ENCODE measurements at places on chromosomes 13 and 19.

- DNase-seq, result no peak
Observed at GRCh38 chr13:25649001-25649633, 277.3 kb downstream of the ATP8A2 start.

DNA sequence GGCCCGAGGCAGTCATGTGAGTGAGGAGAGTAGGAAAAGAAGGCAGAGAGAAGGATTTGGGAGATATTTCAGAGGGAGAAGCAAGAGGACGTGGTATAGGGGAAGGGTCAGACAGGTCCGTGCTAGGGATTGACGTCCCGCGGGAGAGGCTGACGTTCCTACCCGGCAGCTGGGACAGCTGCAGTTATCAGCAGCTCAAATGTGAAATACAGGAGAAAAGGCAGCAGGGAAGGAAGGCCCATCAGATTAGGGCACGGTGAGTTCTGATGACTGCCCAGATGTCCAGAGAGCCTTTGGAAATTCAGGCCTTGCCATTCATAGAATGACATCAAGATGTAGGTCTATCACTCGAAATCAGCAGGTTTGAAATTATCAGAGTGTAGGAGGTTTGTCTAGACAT, 88.4 kb downstream of the IRS2 start:
- no peak for DNase-seq

- DNase-seq, result no peak
Observed at GRCh38 chr19:48698046-48698445, 2.3 kb downstream of the FUT2 start.

DNA sequence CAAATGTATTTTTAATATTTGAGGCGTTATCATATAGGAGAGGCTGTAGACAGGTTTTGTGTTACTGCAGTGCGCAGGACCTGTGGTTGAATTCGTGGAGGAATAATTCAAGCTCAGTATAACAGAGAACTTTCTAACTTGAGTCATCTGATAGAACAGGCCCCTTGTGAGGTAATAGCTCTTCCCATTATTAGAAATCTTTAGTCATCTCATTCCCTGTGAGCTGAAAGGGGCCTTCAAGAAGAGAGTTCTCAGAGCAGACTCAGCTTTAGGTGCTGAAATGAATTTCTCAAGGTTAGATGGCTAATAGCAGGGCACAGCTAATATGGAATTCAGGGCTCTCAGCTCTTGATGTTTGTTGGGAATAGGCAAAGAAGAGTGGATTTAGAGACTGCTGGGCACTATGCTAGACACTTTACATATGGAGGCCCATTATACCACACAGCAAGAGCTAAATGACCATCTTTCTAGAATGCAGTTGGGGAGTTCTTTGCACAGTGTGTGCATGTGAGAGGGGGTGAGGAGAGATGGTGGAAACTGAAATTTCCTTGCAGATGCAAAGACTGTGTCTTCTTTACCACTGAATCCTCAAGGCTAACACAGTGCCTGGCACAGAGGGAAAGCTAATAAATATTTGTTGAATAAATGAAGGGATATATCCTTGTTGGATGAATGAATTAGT, 89.5 kb downstream of the DGKH start:
- no peak for DNase-seq

GRCh38 chr19:1925544-1925943, 15.4 kb upstream of the CSNK1G2 start:
- DNase-seq, result no peak

DNA sequence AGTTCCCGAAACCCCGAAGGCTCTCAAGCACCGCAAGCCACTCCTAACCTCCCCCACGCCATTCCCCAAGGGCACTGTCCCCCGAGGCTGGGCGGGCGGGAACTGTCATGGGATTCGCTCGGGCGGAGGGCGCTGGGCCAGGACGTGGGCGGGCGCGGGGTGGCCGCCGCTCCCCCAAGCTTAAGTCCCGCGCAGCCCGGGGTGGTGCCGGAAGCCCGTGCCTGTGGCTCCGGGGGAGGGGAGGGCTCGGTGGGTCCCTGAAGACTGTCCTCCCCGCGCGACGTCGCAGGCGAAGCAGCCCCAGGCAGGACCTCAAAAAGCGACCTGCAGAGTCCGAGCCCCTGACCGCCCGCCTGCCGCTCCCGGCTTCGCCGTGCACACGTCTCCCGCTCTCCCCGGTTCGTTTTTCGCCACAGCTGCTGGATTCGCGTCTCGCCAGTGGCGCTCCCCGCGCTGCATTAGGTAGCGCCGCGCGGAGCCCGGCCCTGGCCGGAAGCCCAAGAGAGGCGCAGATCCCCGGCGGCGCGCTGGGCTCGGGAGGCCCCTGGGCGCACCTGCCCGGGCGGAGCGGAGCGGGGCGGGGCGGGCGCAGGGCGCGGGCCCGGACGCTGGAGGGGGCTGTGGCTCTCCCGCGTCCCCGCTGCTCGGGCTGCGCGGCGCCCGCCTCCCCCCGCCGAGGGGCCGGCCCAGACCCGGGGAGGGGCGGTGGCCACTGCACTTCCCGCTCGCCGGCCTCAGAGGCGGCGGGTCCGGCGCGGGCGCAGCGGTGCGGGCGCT, at the start of gene FARP1:
TSS of gene FARP1 (plus strand) at position 715 of the 777 bp plus-strand sequence. CDS start 70,149 bp downstream, outside the sequence.
- DNase-seq, result no peak

GRCh38 chr13:71663431-71663830, 203.6 kb downstream of the DACH1 start:
- DNase-seq, result no peak

GRCh38 chr19:16862826-16863415, 25.9 kb upstream of the F2RL3 start:
- DNase-seq, result no peak

GRCh38 chr19:13162724-13163608, 12.8 kb downstream of the IER2 start:
- peak; percentile 75 for DNase-seq

- DNase-seq, result no peak
Observed at GRCh38 chr19:38182536-38183210, 41.3 kb downstream of the DPF1 start.

- no peak for DNase-seq
Observed at GRCh38 chr19:16454351-16454918, 17.3 kb downstream of the EPS15L1 start.

DNA sequence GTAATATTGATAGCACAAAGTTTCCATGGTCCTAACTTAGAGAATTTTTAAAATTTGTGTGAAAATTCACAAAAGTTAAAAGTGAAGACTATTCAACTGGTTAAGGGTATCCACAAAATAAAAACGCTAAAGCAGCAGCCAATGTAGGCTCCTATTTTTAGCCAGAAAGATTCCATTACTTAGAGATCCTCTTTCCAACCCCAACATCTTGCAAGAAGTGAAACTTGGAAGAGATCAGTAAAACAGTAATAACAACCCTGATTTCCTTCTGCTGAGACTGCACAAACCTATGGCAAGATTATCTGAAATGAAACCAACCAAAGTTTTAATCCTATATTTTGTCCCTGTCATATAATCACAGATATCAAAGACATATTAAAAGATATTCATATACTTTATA, 8.5 kb downstream of the TBC1D4 start:
- no peak for DNase-seq

- DNase-seq, result peak; percentile 81
Observed at GRCh38 chr13:76980075-76980718, 11.7 kb upstream of the CLN5 start.

DNA sequence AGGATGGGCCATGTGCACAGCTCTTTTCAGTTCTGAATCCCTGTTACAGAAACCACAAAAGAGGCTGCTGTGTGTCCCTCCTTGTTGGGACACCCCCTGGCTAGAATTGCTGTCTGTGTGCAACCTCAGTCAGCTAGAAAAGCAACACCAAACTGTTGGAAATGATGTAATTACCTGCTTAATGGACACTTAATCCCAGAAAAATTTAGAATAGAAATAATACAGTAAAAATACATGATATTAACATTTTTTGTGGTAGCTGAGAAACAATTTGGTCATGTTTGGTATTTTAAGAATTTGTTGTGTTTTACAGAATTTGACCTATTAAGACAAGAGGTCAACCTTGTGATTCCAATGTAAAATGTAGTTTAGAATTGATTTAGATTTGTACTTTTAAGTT, 46.8 kb downstream of the FAM124A start:
- no peak for DNase-seq

- DNase-seq, result no peak
Observed at GRCh38 chr13:80011448-80012212, 329.3 kb downstream of the SPRY2 start.

- no peak for DNase-seq
Observed at GRCh38 chr19:51142119-51142518, at the start of gene SIGLEC7. Gene SIGLEC7 (plus strand): TSS chr19:51142301. CDS start chr19:51142370, 69 bp downstream.

DNA sequence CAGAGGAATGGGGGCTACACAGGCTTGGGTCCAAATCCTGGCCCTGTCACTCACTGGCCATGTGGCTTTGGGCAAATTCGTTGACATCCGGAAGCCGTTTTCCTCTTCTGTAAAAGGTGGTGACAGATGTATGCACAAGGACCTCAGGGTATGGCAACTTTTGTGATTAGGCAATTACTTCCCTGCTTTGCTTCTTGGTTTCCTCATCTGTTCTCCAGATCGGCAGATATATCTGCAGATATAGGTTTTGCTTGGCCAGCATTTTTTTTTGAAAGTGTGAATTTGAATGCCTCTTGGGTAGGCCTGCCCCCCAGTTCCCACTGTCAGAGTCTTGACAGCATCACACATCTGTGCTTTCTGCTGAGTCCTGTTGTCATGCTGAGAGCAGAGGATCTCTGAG, 17.7 kb downstream of the TMEM272 start:
- no peak for DNase-seq

- no peak for DNase-seq
Observed at GRCh38 chr13:34414616-34415015, 527.5 kb upstream of the NBEA start.

GRCh38 chr13:33015791-33016323, 366 bp upstream of the KL start:
- no peak for DNase-seq

DNA sequence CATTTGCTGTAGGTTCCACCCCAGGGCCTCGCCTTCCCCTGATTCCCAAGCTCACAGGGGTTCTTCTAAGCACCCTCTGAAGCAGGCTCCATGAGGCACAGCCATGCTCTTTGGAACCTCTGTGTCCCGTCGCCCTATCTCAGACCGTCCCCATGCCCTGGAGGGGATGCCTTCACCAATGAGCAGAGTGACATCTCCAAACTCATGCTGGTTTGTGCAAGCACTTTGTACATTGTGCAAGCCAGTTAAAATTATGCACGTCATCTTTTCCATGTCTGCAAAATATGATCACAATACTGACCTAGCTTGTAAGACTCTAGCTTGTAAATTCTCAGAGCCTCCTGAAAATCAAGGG, 46.5 kb upstream of the RAP2A start:
- DNase-seq, result no peak
